Islet precursor cell (in vitro differentiated cells): ENCODE measurements at places on chromosomes 6 and 20.

- DNase-seq = peak; percentile 60
Observed at GRCh38 chr6:76275746-76276145, 203.3 kb upstream of the IMPG1 start.

DNA sequence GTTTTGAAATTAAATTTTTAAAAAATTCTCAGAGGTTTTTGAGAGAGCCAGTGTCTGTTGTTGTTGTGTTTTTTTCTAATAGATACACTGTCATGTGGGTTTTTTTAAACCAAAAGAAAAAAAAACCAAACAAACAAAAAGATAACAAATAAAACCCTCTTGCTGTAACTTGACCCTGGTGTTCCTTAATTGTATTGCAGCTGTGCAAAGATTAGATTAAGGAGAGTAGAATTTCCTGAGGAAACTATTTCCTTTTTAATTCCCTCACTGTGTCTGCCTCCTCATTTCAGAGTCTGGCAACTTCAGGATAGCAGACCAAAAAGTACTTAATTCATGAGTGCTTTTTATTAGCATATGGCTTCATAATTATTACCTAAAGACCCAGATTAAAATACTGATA is 281.9 kb downstream of the EPM2A start:
- DNase-seq = no peak

DNA sequence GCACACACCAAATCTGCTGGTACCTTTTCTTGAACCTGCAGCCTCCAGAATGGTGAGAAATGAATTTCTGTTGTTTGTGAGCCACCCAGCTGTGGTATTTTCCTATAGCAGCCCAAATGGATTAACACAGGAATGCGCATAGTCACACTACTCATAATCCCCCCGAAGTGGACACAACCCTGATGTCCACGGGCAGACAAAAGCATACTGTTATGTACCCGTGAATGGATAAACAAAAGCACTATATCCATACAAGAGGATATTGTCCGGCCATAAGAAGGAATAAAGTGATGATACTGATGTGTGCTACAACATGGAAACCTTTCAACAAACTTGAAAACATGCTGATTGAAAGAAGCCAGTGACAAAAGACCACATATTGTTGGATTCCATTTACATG is 25.1 kb upstream of the RPP40 start:
- DNase-seq = no peak

GRCh38 chr20:53100476-53100911 is 128.3 kb downstream of the TSHZ2 start:
- no peak for DNase-seq

GRCh38 chr6:158911746-158912480 is 88.1 kb downstream of the RSPH3 start:
- peak; percentile 63 for DNase-seq
